Thymus (tissue), 14 donors: ENCODE measurements at places on chromosomes 4 and X.

- no peak for DNase-seq
Measured at GRCh38 chr4:109703664-109704361, 568 bp upstream of the CASP6 start.

DNA sequence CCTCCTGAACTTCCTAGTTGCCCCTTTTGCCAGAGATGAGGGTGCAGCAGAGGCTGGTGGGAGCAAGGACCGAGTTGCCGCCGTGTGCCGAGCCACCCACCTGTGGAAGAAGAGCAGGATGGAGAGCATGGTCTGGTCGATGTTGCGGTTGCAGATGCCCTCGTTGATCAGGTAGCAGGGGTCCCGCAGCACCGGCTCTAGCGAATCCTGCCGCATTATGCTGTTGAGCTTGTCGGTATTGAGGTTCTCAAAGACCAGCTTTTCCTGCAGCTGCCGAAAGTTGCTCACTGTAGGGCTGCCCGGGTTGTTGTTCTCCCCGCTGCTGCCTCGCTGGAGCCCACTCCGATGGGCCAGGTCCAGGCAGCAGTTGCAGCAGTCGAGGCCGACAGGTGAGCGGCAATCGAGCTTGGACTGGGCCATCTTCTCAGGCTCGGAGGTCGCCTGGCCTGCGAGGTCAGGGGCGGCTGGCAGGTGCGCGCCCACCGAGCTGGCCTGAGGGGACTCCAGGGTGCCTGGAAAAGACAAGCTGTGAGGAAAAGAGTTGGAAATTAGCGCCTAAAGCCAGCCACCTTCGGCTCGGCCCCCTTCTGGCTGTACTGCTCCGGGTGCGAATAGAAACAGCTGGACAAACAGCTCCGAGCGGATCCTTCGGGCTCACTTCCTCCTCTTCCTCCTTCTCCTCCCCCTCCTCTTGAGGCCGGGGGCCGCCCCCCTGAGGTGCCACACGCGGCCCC is 420 bp downstream of the TSC22D3 start:
- no peak for DNase-seq

- DNase-seq, result no peak
Measured at GRCh38 chr4:136796953-136797352, 735.3 kb downstream of the PCDH18 start.

GRCh38 chrX:149962859-149963757 is 24.8 kb upstream of the EOLA2 start:
- DNase-seq, result no peak

GRCh38 chr4:150886597-150886996 is 128.5 kb downstream of the LRBA start:
- DNase-seq, result no peak

DNA sequence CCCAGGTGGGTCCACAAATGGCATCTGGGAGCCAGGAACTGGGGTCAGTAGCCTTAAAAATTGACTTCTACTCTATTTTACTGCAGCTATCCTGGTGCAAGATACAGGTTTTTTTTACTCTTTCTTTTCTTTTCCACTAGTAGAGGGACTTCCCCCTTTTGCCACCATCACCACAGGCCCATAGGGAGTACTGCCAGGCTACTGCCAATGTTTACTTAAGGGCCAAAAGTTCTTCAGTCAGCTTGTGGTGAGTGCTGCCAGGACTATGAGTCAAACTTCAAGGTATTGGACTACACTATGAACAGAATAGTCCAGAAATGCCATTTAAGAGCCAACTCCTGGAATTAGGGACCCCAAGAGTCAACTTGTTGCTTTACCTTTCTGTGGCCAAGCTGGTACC is 94.7 kb downstream of the EDA2R start:
- no peak for DNase-seq

GRCh38 chrX:41482154-41482850 is 35.2 kb downstream of the NYX start:
- DNase-seq, result no peak

- no peak for DNase-seq
Measured at GRCh38 chr4:132557660-132558059, 591.4 kb upstream of the PCDH10 start.

DNA sequence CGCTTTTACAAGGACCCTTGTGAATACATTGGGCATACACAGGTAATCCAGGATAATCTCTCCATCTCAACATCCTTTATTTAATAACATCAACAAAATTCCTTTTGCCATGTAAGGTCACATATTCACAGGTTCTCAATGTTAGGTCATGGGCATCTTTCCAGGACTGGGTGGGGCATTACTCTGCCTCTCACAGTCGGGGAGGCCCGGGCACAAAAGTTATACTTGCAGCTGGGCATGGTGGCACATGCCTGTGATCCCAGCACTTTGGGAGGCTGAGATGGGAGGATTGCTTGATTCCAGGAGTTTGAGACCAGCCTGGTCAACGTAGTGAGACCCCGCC is 93.7 kb upstream of the AP1S2 start:
- DNase-seq, result no peak

DNA sequence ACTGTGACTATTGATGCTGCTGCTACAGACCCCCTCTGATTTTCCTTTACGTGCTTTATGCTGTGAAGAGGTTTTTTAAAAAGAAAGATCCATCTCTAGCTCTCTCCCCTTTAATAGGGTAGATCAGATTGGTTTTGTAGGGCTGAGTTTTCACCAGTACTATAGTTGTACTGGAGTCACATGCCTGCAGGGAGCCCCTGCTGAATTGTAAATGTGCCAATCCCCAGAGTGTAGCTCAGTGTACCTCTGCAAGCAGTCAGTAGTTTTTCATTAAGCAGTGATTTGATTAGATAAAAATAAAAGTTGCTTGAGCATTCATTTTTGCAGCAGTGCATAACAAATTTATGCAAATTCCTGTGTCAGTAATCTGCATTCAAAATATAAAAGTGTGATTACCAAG is 179.2 kb downstream of the IL1RAPL2 start:
- DNase-seq, result no peak

- DNase-seq, result no peak
Measured at GRCh38 chrX:78619834-78620233, 39.3 kb downstream of the RTL3 start.

DNA sequence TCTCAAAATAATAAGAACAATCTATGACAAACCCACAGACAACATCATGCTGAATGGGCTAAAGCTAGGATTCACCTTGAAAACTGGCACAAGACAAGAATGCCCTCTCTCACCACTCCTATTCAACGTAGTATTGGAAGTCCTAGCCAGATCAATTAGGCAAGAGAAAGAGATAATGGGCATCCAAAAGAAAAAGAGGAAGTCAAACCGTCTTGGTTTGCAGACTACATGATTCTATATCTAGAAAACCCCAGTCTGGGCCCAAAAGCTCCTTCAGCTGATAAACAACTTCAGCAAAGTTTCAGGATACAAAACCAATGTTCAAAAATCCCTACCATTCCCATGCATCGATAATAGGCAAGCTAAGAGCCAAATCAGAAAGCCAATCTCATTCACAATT is 59.0 kb downstream of the CHM start:
- no peak for DNase-seq

DNA sequence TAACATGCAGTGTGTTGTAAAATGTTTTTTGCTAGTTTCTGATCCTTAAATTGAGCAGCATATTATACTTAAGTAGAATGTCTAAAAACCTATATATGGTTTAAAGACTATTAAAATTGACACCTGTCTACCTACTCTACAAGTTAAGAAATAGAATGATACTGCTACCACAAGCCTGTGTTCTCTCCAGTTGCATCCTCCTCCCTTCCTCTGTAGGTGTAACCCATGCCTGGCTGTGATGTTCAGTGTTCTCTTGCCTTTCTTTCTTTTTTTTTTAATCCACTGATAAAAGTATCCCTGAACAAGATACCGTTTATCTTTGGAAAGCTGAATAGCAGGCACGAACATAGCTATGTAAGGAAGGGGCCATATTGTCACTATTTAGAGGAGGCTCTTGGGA is 99.1 kb downstream of the KDM6A start:
- DNase-seq, result no peak

GRCh38 chr4:47326025-47326424 is 137.5 kb downstream of the COMMD8 start:
- DNase-seq, result no peak

- no peak for DNase-seq
Measured at GRCh38 chr4:80137631-80138030, 59.7 kb upstream of the PRDM8 start.

DNA sequence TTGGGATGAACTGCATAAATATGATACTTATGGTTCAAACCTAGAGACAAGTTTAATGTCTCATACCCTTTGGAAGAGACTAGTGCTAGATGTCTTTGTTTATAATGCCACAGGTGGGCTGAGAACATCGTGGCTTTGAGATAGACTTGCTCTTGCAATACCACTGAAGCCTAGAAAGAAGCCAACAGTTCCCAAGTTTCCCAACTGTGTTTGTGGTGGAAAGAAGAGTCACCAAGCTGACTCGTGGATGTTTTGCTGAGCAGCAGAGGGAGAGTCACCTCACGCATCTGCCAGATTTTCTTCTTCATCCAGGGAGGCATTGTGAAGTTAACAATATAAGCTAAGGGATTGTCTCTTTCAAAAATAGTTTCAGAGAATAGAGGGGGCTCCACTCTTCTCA is 1076.2 kb downstream of the C4orf33 start:
- DNase-seq, result no peak

- DNase-seq, result no peak
Measured at GRCh38 chr4:89247951-89248350, 59.6 kb downstream of the GPRIN3 start.

DNA sequence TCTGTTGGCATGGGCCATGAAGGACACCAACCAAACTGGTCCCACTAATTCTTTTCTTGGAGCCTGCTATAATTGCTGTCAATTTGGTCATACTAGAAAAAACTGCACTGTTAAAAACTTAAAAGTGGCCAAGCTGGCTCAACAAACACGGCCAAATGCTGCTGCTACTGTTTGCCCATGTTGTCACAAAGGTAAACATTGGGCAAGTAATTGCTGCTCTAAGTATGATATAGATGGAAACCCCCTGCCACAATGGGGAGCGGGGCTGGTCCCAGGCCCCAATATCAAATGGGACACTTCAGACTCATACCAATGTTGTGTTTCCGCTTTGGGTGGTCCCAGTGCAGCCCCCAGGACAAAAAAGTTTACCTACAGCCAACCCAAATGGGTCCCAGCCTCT is 52.1 kb downstream of the SPIN3 start:
- no peak for DNase-seq

- DNase-seq, result no peak
Measured at GRCh38 chrX:13898083-13898482, 81.2 kb upstream of the GPM6B start.

DNA sequence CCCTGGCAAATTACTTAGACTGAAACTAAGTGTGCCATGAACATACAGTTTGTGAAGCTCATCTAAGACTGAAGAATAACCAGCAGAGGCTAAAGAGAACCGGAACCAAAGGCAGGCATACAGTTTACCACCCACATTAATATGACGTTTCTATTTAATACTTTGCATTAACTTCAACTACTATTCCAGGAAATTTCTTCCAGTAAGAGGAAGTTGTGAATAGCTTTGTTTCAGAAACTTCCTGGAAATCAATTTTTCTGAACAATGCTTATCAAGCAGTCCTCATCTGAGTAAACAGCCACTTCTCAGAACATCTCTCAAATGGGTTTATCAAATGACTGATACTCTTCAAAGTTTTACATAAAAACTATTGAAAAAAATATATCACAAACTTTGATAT is 252.7 kb downstream of the OPHN1 start:
- DNase-seq, result no peak

- DNase-seq, result no peak
Measured at GRCh38 chr4:74793757-74794381, 454 bp downstream of the BTC start.

DNA sequence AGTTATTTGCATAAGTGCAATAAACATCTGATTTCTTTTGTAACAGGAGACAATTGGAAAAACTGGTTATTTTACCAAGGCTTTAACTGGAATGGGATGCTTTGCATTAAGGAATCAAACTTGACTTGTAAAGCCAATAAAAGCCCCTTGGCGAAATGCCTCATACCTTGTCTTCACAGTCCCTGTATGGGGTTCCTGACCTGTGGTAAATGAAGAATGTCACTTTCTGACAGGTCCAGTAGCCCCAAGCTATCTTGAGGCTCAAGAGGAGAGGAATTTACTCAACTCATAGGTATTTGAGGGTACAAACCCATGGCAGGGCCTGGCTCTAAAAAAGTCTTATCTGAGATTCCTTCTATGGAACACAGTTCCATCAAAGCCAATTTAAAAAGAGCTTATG is 78.0 kb downstream of the ACOX3 start:
- no peak for DNase-seq

DNA sequence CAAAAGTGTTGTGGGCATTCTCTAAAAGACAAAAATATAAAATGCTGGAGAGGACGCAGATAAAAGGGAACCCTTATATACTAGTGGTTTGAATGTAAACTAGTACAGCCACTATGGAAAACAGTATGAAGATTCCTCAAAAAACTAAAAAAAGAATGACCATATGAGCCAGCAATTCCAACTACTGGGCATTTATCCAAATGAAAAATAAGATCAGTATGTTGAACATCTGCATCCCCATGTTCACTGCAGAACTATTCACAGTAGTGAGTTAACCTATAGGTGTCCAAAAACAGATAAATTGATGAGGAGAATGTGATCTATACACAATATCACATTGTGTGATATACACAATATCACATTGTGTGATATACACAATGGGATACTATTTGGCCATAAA is 1615.3 kb downstream of the PCDH18 start:
- DNase-seq, result no peak

- no peak for DNase-seq
Measured at GRCh38 chr4:184860018-184860779, 34.4 kb upstream of the ACSL1 start.

DNA sequence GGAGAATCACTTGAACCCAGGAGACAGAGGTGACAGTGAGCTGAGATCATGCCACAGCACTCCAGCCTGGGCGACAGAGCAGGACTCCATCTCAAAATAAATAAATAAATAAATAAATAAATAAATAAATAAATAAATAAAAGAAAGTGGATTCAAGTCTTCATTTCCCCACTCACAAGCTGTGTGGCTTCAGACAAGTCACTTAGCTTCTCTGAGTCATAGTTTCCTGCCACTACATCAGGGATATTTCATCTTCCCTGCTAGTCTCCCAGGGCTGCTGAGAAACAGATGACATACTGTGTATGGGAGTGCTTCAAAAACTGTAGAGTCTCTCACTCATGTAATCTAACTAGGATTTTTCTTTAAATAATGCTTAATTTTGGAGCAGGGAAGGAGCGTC is 37.2 kb downstream of the TBC1D9 start:
- no peak for DNase-seq

DNA sequence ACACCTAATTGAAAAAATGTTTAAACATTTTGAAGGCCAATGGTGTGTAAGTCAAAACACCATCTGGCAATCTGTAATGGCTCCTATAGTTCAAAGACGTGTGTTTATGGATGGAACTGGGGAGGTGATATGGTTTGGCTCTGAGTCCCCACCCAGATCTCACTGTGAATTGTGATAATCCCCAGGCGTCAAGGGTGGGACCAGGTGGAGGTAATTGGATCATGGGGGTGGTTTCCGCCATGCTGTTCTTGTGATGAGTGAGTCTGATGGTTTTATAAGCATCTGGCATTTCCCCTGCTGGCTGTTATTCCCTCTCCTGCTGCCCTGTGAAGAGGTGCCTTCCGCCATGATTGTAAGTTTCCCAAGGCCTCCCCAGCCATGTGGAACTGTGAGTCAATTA is 52.2 kb downstream of the ADRA2C start:
- no peak for DNase-seq

GRCh38 chrX:57453901-57454300 is 137.9 kb upstream of the ZXDB start:
- peak; percentile 46 for DNase-seq
